Non-pigmented ciliary epithelial cell (primary cell): ENCODE measurements at places on chromosomes 4 and X.

DNA sequence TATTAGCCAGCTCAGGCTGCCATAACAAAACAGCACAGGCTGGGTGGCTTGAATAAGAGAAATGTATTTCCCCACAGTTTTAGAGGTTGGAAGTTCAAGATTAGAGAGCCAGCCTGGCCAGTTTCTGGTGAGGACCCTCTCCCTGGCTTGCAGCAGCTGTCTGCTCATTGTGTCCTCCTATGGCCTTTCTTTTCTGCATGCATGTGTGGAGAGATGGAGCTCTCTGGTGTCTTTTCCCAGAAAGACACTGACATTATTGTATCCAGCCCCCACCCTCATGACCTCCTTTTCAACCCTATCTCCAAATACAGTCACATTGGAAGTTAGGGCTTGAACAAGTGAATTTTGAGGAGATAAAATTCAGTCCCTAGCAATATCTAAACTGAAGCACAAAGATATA, 263.8 kb upstream of the PABPC4L start:
- DNase-seq = no peak

- no peak for DNase-seq
Observed at GRCh38 chr4:166518315-166518714, 645.3 kb downstream of the TLL1 start.

DNA sequence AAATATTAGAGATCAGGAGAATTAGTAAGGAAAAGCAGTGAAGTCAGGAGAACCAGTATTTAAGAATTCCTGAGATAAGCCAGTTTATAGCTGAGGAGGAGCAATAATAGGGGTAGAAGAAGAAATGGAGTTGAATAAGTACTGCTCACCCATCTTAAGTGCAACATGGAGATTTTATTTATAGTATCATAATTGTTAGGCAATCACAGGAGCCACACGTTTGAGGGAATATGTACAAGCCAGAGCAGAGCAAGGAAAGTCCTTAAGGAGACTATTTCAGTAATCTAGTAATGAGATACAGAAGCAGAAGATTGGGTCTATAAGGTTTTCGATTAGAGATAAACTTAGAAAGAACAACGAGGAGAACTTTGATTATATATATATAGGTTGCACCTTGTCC, 145.0 kb downstream of the KDM6A start:
- DNase-seq = no peak

- DNase-seq = no peak
Observed at GRCh38 chr4:99248714-99249113, 29.7 kb upstream of the ADH6 start.

GRCh38 chrX:29012867-29013266, 425.6 kb downstream of the IL1RAPL1 start:
- no peak for DNase-seq

GRCh38 chr4:26362745-26363439, 42.1 kb downstream of the RBPJ start:
- no peak for DNase-seq

DNA sequence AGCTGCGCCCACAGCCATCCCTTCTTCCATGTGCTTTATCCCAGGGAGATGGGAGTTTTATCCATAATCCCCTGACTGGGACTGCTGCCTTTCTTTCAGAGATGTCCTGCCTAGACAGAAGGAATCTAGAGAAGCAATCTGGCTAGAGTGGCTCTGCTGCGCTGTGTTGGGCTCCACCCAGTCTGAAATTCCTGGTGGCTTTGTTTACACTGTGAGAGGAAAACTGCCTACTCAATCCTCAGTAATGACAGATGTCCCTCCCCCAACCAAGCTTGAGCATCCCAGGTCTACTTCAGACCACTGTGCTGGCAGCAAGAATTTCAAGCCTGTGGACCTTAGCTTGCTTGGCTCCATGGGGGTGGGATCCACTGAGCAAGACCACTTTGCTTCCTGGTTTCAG, 116.9 kb upstream of the AR start:
- no peak for DNase-seq

DNA sequence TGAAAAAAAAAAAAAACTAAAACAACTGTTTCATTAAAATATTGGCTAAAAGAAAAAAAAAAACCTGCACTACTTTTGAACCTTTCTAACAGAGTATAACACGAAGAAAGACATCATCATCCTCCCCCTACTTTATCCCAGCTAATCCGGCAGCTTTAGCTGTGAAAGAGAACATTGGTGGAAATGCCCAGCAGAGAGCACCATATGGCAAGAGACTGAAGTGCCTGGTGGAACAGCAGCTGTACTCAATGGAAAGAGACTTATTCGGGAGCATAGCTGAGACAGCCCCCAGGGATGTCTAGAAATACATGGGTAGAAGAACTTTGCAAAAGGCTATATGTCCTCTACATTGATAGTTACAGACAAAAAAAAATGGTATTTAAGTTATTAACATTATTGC, 30.3 kb downstream of the STPG2 start:
- DNase-seq = peak; percentile 22

DNA sequence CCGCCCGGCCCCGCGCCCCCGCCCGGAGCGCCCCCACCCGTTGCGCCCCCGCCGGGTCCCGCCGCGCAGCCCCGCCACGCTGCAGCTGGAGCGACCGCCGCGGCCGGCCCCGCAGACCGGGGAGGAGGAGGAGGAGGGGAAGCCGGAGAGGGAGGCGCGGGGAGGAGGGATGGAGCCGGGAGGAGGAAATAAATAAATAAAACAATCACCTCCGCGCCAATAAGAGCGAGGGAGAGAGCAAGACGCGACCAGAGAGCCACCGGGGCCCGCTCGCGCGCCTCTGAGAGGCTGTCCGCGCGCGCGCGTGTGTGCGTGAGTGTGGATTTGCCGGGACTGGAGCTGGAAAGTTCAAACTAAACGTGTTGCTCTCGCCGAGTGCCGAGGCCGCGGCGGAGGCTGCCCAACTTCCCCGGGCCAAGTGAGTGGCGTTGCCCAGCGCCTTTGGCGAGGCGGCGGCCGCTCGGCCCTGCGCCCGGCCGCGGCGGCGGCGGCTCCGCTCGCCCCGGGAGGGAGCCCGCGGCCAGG, 2184.4 kb upstream of the TENM3 start:
- DNase-seq = no peak

GRCh38 chrX:13533726-13534125, 35.7 kb upstream of the EGFL6 start:
- DNase-seq = no peak

DNA sequence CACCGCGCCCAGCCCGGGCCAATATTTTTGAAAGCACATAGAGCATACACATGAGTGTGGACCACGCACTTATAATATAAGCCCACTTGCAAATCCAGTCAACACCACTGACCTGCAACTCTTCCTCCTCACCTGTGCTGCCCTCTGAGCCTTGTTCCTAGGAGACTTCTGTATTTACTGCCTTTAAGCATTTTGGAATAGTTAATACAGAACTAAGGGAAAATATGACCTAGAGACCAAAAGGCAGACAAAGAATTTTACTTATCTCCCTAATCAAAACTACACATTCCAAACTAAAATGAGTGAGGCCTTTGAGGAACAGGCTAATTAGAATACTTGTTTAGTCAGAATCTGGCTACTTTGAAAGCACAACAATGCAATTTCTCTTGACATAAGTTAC, 89.1 kb downstream of the RELL1 start:
- no peak for DNase-seq

GRCh38 chr4:98319021-98319420, 57.8 kb downstream of the RAP1GDS1 start:
- DNase-seq = no peak

- DNase-seq = no peak
Observed at GRCh38 chr4:150743564-150744342, 161.8 kb downstream of the MAB21L2 start.

- no peak for DNase-seq
Observed at GRCh38 chr4:174189392-174190015, 94.0 kb downstream of the FBXO8 start.

GRCh38 chrX:47933946-47934345, 69.8 kb downstream of the ZNF182 start:
- no peak for DNase-seq

DNA sequence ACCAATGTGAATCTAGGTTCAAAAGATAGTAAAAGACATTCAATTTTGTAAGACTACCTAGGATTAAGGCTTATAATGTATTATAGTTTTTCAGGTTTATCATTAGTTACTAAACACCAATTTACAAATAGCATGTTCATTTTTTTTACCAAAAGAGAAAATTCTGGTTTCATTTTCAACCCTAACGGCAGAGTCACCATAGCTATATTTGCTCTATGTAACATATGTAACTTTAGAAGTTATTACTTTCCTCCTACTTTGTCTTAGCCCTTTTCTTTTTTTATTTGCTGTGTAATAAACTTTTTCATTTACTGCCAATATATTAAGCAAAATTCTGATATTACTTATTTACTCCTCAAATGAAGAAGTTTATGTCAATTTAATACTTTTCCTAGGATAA, 639.6 kb downstream of the ARAP2 start:
- DNase-seq = no peak

- DNase-seq = no peak
Observed at GRCh38 chrX:96703816-96704215, 19.2 kb downstream of the DIAPH2 start.

- DNase-seq = no peak
Observed at GRCh38 chr4:73021634-73022033, 47.9 kb downstream of the COX18 start.

DNA sequence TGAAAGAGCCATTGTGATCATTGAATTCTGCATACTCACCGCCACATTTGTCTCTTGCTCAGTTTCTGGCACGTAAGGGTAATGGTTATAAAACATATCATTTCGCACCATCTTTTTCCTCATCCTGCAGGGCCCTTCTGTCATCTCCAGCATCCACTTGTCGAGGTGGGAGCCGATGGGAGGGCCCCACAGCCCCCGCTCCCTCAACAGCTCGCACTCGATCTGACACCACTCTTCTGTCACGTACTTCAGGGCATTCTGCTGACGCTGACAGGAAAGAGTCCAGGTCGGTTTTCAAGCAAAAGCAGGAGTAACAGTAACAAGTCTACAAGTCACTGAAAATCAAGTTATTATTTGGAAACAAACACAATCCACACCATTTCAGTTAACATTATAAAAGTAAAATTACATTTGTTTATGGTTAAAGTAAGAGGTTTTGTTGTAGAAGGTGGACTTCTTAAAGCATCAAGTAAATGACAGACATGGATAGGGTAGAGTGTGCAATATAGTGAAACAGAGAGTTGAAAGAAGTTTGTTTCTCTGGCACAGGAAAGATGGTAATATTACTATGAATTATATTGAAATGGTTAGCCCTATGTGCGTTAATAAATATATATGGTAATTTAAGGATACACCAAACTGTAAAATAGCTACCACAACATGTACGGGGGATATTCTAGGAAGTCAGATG, 150.6 kb downstream of the CDS1 start:
- DNase-seq = no peak

DNA sequence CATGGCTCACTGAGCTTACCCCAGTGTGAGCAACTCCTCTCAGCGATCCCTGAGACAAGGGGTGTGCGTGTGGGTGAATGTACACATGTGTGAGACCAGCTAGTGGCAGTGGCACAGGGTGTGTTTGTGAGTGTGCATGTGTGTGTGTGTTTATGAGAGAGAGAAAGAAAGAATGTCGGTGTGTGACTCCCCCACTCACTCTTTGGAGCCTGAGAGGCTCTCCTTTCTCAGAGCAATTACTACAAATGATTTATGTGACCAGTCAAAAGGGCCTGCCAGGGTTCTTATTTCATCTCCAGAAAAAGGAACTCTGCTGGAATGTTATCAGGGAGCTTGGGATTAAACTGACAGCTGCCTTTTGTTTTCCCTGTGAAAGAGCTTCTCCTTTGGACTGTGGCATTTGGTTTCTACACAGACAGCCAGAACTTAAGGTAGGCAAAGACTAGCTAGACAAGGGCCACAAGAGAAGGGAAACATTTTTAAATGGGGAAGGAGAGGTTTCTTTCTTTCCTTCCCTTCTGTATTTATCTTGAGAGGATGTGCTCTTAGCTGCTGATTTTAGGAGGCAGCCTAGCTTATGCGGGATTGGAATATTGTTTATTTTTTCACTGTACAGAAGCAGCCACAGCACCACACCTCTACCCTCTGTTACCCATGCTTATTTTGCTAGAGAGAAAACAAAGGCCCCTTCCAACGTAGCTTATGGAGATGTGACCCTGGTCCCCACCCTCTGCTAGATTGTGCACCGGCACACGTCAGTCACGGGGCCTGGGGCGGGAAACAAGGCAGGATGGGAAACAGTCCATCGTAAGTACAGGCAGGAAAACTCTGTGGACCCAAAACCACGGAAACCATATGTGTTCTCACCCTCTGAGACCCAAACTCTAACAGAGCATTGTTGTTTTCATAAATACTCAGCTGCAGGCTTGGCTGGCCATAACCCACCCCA, 143.5 kb downstream of the MGST2 start:
- no peak for DNase-seq

DNA sequence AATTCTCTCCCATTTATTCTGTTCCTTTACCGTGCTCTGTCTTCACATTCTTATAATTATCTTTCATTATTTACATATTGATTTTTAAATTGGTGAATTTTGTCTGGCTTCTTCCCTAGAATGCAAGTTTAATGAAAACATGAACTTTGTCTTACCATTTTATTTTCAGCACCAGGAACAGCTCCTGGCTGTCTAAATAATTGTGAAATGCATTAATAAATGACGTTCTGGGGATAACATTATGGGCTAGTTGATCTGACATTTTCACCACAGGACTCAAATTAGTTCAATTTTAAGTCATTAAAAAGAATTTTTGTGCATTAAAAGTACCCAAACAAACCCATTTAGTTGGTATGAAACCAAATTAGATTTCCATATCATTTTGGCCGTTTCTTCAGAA, 97.5 kb downstream of the KCTD8 start:
- DNase-seq = no peak

GRCh38 chr4:183312841-183313240, 7.2 kb downstream of the CLDN22 start:
- DNase-seq = no peak

- DNase-seq = no peak
Observed at GRCh38 chrX:111831343-111831742, 44.6 kb upstream of the TRPC5OS start.

DNA sequence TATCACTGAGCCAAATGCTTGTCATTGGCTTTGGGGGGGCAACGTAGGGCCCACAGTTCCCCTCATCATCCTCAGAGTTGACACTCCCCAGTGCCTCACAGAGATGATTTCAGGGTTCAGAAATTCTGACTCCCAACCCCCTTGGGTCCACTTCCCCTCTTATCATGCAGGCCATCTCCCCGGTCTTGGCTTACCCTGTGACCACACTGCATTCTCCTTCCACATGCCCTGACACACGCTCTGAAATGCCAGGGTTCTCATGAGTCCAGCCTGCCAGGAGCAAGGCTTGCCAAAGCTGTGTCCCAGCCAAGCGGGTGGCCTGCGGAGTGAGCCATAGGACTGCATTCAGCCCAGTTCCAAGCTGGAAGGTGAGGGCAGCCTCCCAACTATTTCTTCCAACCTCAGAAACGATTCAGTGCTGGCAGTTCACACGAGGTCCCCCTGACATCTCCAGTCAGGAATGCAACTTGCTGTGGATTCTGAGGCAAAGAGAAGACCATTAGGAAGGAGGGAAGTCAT, 101.2 kb downstream of the SMIM20 start:
- no peak for DNase-seq

- DNase-seq = no peak
Observed at GRCh38 chrX:720250-720649, 89.7 kb downstream of the SHOX start.

- DNase-seq = no peak
Observed at GRCh38 chrX:39327705-39328104, 526.4 kb downstream of the MID1IP1 start.
